ENCODE measurements at places on chromosomes 1 and 21.

DNA sequence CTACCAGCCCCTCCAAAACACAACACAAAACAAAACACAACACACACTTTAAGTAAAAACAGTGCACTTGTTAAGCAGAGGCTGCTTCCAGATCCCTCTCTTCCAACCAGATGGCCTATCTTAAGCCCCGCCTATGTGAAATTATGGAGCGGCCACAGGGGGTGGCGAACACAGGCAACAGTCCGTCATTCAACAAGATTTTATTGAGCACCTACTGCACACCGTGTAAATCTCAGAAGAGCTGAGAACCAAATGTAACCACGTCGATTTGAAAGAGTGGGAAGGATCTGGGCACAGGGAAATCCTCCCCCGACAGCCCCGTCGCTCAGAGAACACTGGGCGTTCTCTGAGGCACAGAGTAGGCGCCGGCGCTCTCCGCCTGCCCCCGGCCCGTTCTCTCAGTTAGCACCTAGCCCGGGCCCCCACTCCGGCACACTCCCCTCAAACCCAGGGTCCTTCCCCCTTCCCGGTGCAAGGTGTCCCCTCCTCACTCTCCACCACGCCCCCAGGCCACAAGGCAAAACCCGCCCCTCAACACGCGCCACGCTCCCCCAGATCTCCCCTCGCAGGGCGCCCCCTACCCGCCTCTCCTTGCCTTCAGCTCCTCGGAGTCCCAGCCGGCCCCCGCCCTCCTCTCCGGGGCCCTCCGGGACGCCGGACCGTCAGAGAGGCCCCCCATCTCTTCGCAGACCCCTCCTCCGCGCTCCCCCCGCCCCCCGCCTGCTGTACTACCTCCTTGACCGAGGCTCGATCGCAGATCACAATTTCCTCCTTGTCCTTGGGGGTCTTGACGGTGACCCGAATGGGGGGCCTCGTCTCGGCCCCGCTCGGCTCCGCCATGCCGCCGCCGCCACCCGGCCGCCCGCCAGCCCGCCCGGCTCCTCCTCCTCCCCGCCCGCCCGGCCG lies 483 bp downstream of the UBQLN4 start:
- DNase-seq: peak; percentile 49

- DNase-seq: no peak
Measured at GRCh38 chr1:7558921-7559869, 211.9 kb upstream of the VAMP3 start.

- no peak for DNase-seq
Measured at GRCh38 chr1:167832693-167833092, 81.2 kb downstream of the ADCY10 start.

- no peak for DNase-seq
Measured at GRCh38 chr1:45407629-45408287, 67.5 kb upstream of the MUTYH start.

DNA sequence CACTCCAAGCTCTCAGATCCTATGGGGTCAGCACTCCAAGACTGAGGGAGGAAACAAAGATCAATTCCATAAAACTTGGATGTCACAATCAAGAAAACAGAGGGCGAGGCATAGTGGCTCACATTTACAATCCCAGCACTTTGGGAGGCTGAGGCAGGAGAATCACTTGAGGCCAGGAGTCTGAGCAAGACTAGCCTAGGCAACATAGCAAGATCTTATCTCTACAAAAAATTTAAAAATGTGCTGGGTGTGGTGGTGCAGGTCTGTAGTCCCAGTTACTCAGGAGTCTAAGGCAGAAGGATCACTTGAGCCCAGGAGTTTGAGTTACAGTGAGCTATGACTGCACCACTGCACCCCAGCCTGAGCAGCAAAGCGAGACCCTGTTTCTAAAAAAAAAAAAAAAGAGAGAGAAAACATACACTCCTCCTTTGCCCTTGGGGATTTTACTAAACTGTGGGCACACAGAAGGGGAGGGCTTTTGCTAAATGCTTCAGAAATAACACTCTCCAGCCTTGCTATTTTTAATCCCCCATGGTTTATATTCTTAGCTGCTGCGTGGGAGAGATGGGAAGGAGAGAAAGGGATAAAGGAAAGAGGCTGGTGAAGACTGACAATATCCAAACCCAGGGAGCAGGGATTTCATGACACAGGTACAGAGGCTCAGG lies 18.1 kb downstream of the ARHGEF2 start:
- no peak for DNase-seq

GRCh38 chr1:172147541-172147940 lies 272.9 kb upstream of the C1orf105 start:
- no peak for DNase-seq

DNA sequence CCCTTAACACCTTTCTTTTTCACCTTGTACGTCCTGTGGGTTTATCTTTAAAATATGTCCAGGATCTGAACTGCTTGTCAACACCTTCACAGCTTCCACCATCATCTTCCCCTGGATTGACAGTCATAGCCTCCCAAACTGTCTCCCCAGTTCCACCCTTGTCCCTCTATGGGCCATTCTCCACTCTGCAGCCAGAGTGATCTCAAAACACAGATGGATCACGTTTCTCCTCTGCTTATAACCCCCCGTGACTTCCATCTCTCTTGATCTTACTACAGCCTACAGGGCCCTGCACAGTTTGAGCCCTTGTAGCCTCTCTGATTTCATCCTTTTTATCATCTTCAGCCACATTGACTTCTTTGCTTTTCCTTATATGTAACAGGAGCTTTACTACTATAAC lies 4.3 kb downstream of the INSRR start:
- no peak for DNase-seq

- no peak for DNase-seq
Measured at GRCh38 chr1:224510880-224511645, 76.5 kb upstream of the WDR26 start.

DNA sequence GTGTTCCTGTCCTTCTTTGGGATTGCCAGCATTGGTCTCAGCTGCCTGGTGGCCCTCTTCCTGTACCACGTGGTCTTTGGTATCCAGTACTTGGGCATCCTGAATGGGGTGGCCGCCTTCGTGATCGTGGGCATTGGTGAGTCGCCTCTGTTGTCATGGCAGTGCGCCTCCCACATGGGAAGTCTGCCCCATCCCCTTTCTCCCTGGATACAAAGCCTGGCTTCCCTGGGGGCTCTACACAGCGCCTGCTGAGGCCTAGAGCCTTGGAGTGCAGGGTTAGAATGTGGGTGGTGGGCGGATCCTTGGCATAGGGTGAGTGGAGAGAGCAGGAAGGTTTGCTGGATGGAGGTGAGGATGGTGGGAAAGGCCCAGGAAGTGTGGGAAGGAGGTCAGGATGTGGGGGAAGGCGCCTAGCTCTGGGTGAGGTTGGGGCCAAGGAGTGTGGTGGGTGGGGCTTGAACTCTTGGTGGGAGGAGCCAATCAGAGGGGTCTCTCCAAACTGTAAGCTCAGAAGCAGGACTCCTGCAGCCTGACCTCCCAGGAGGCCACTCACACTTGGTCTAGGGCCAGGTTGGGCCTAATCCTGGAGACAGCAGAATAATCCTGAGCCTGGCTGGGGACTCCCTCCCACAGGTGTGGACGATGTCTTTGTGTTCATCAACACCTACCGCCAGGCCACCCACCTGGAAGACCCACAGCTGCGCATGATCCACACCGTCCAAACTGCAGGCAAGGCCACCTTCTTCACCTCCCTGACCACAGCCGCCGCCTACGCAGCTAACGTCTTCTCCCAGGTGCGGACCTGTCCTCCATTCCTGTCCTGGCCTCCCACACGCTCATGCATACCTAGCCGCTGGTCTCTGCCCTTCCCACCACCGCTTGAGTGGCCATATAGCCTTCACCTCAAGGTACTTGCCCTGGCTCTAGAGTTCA lies 36.7 kb downstream of the DISP3 start:
- DNase-seq: no peak

DNA sequence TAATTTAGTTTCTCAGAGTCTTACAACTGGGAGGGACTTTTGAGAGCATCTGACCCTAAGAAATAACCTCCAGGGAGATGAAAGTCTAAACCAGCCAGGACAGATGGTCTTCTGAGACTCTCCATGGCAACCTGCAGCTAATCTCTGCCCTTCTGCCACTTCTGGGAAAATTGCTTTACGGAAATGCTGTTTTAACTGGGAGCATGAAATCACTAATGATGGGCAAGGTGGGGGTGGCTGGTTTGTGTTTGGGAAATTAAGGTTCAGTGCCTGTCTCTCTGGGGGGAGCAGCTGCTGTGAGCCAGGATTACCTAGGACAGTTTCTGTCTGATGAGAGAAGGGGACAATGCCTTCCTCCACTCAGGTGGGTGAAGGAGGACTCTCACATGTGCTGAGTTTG lies 33.2 kb downstream of the ROR1 start:
- no peak for DNase-seq

- DNase-seq: peak; percentile 25
Measured at GRCh38 chr1:244272471-244273261, 179.0 kb downstream of the ADSS2 start.

DNA sequence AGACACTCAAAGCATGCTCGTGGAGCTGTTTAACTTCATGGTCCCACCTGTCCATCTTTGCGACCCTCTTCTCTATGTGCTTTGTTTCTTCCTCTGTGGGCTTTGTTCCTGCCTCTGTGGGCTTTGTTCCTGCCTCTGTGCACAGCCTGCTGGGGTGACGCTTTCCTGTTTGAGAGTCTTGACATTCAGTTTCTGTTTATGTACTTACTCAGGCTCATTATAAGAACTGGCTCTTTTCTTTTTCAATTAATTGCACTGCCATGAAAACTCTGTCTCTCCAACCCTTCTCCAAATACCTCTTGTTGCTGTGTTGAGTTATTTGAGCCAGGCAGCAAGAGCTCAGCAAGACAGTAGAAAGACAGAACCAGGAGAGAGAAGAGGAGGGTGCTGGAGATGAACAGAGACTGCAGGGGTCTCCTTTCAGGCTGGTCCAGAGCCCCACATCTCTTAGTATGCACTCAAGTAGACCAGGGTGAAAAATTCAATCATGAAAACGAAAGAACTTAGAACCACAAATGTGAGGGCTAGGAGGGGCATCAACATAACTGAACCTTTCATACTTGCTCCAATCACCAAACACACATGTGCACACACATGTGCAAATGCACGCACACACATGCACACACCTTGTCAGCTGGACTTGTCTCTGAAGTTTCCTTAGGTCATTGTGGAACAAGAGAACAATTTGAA lies 88.3 kb upstream of the SGIP1 start:
- peak; percentile 17 for DNase-seq

- DNase-seq: no peak
Measured at GRCh38 chr1:67192902-67193301, 26.6 kb downstream of the IL23R start.

DNA sequence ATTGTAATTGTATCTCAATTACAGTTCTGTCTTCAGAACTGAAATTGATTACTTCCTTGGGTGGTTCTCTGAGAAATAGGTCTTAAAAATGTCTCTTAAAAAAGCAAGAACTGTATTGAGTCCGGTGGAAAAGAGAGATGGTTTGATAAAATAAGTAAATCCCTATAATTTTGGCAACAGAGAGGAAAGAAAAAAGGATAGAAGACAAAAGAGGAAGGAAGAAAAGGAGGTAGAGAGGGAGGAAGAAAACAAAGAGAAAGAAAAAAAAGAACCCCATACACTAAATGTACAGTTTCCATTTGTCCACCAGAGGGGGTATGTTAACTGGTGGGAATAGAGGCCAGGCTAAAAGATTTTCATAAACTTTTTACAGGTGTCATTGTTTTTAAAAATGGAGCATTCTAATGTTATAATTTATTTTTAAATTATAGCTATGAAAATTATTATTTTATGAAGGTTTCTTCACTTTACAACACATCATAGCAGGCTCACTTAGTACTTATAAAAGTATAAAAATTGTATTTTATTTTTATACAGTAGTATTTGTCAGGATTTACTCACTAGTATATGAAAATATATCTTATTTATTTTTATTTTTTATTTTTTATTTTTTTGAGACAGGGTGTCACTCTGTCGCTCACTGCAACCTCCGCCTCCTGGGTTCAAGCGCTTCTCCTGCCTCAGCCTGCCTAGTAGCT lies 2.1 kb upstream of the UBE2T start:
- no peak for DNase-seq

DNA sequence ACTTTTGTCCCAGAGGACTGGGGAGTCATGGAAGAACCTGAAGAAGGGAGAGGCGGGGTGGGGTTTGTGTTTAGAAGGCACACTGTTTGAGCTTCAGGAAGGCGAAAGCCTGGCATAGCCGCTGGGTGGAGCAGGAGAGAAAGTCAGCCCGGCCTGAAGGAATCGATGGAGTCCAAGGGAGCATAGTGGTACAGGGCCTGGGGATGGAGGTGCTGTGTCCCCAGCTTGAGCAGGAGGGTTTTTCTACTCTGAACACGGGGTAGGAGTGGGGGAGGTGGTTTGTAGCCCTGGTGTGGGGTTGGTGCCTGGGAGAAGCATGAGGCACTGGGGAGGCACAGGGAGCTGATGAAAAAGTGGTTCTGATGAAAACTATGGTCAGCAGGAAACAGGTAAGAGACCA lies 4.7 kb upstream of the CCDC24 start:
- no peak for DNase-seq

Data from activated CD4-positive, CD25-positive, alpha-beta regulatory T cell (primary cell).